ENCODE measurements at places on chromosomes 3 and 15. TPM values are rescaled to one million over a fixed set of nuclear protein-coding genes. Genes with fewer than 3 reads are reported as not detected.

GRCh38 chr3:161630794-161631193, 134.2 kb downstream of the OTOL1 start:
- DNase-seq, result no peak

DNA sequence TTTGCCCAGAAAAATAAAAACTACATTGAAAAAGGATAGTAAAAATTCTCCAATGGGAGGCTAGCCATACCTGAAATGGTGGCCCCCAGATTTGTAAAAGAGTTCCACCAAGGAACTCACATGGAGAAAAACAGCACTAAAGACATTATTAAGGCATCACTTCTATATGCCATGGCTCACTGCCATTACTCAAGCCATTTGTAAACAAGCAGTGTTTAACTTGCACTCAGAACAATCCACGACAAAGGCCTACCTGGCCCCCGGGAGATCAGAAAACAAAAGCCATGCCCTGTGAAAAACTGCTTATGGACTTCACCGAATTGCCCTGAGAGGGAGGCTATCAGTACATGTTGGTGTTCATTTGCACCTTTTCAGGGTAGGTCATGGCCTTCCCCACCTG, 19.6 kb downstream of the CCR8 start:
- DNase-seq, result no peak

- DNase-seq, result no peak
These were observed 66.4 kb upstream of the MCTP2 start for GRCh38 chr15:94164971-94165370.

GRCh38 chr3:49994476-49994875, 54.5 kb downstream of the RBM6 start:
- DNase-seq, result no peak

- DNase-seq, result no peak
These were observed 5.0 kb upstream of the CDV3 start for GRCh38 chr3:133568294-133569014.

DNA sequence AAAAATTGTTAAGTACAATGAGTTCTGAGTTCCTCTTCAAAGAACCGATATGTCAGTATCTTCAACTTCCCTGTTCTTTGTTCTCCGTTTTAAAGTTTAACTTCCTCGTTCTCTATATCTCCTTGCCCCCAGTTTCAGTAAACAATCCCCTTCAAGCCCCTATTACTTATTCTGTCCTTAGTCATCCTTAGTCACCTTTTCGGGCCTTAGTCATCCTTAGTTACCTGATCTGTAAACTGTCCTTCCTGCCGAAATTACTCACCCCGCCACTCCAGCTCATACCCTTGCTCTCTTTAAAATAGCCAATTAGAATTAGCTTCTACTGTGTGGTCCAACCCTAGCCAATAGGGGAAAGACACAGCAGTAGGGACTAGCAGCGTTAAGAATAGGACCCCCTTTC, 1165.6 kb downstream of the NSUN3 start:
- no peak for DNase-seq

DNA sequence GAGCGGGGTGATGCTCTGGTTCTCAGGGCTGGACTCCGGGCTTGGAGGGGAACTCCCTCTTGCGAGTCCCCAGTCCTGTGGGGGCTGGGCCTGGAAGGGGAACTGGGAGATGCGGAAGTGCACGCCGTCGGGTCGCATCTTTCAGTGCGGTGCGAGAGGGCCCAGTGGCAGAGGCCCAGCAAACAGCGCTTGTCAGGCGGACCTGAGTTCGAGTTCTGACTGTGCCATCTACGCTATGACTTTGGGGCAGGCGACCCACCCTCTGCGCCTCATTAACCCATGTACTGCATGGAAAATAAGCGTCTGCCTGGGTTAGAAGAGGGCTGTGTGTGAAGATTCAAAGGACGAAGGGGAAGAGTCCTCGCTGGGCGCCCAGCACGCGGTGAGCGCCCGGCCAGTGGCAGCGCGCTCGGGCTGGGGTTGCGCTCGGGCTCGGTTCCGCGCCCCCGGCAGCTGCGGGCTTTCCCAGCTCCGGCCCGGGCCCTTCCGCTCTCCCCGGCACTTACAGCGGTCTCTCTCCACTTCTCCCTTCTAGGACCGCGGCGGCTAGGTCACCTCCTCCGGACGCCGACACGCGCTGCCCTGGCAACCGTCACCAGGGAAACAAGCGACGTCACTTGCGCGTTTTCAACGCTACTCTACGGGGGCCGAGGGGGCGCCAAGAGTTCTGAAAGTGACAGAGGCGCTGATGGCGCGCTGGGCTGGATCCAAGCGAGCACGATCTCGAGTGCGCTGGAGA, at the start of gene CCDC13:
TSS of gene CCDC13 (minus strand) at position 584 of the 739 bp plus-strand sequence. CDS start 14,908 bp downstream, outside the sequence.
- DNase-seq, result peak; percentile 95

- DNase-seq, result no peak
These were observed 49.7 kb downstream of the SLC6A6 start for GRCh38 chr3:14451844-14452739.

- DNase-seq, result no peak
These were observed 78.4 kb downstream of the FBXL2 start for GRCh38 chr3:33355611-33356010.

SMCO1 gene
- not detected for total RNA-seq

Measured in osteocyte (in vitro differentiated cells).